NCI-H2029 treated with DMSO at 0.1 percent for 48 hours (cell line): ENCODE measurements at places on chromosomes 7 and 10.

GRCh38 chr7:151038951-151039849 is 9.1 kb upstream of the ASIC3 start:
- no peak for DNase-seq

- no peak for DNase-seq
These were observed 91.4 kb upstream of the NPVF start for GRCh38 chr7:25319707-25320106.

GRCh38 chr7:118762451-118762850 is 537.9 kb downstream of the ANKRD7 start:
- no peak for DNase-seq

DNA sequence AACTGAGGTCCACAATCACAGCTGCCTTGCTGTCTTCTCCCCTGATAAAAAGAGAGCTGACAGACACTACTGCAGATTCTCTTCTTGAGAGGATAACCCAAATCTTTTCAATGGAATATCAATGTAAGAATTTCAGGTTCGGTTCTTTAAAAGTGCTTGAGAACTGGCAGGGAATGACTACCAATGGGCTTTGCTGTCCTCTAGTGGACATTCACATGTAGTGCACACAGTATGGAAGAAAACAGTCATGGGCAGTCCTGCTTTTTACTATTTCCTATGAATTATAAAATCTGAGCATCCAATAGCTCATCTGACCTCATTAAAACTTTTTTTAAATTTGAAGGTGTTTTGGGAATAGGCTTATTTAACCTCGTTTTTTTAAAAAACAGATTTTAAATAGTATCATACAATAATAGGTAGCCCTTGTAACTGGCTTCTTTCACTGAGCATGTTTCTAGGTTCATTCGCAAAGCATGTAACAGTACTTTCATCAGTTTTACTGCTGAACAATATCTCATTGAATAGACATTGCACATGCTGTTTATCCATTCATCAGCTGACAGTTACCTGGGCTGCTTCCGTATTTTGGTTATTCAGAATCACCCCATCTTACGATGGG is 18.3 kb downstream of the FZD9 start:
- DNase-seq: peak; percentile 44

- DNase-seq: no peak
These were observed 114.6 kb downstream of the DNAJC1 start for GRCh38 chr10:21888959-21889358.

- DNase-seq: no peak
These were observed 19.1 kb upstream of the OTUD1 start for GRCh38 chr10:23419655-23420329.

GRCh38 chr10:86523348-86523747 is 1.8 kb upstream of the WAPL start:
- no peak for DNase-seq

- no peak for DNase-seq
These were observed 542.4 kb upstream of the GALNT17 start for GRCh38 chr7:70589590-70589989.

- DNase-seq: no peak
These were observed at the start of gene PLCE1 for GRCh38 chr10:93993782-93994437. TSS of gene PLCE1 (plus strand) at chr10:93993931. CDS start at chr10:94031047, 37,116 bp downstream.

GRCh38 chr7:155357573-155358041 is 59.9 kb downstream of the INSIG1 start:
- DNase-seq: no peak

DNA sequence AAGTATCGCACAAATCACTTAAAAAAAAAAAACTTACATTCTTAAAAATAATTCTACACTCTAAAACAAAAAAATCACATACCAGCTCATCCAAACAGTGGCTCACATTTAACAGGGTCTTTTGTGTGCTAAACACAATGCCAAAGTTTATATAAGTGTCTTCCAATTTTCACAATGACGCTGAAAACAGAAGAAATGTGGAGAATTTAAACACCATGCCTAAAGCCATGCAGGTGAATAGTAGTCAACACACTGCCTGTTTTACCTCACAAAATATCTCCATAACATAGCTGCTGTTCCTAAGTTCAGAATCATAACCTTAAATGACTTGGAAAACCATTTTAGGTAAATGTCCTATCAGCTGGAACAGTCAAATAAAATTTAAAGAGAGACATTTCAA is 55.0 kb downstream of the GRB10 start:
- no peak for DNase-seq

DNA sequence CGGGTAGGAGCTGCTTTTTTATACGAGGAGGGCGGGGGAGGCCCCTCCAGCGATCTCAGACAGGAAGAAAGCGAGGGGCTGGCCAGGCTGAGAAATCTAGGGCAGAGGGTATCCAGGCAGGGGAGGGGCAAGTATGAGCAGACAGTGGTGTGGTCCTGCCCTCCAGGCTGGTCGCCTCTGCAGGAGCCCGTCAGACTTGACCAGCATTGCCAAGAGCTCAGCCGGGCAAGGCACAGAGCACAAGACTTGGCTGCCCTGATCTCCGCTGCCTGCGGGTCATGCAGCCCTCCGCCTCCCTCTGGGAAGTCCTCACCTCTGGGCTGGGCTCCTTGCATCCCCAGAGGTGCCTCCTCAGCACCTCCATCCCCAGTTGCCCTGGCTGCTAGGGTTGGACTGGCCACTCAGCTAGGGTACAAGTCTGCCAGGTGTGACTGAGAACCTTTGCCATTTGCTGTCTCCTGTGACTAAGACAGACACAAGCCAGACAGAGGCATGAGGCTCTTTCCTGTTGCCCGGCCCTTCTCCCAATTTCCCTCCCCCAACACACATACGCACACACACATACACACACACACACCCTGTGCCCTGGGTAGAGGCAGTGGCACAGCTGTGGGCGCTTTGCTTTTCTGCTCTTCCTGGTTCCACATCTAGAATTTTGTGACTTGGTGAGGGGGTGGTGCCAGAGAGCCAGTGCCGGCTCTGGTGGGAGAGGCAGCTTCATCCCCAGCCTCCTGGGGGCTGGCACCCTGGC is 59.1 kb upstream of the PPIF start:
- no peak for DNase-seq

- DNase-seq: no peak
These were observed 22.3 kb downstream of the BZW2 start for GRCh38 chr7:16668049-16668858.

DNA sequence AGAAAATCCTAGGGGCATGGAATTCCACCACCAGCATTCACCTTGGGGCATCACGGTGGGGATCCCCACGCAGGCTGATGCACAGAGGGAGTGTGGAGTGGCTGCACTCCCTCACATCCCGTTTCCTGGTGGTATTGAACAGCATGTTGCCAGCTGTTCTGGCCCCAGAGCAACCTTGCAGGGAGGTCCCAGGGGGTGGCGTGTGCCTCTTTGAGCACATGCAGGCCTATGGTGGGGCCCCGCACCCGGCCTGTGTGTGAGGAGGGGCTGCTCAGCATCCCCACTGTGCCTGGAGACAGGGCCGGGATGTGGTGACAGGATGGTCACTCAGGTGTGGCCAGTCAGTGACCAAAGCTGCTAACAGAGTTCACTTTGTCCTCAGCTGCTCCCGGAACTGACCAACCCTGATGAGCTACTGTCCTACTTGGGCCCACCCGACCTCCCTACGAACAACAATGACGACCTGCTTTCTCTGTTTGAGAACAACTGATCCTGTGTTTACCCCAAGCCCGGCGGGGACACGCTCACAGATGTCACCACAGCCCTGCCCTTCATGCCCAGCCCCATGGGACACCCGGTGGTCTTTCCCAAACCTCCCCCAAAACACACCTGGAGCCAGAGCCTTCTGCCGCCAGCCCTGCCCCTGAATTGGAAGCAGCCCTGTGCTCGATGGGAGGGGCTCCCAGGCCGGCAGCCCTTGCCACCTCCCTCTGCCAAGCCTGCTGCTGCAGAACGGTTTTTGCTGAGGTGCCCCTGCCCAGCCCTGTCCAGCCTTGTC is 18.7 kb downstream of the ZMIZ2 start:
- no peak for DNase-seq

- DNase-seq: no peak
These were observed 80.8 kb downstream of the SEC23IP start for GRCh38 chr10:119973281-119973680.

- DNase-seq: no peak
These were observed 30.6 kb upstream of the WDFY4 start for GRCh38 chr10:48653944-48654698.

- peak; percentile 86 for DNase-seq
These were observed 10.4 kb downstream of the RAPGEF5 start for GRCh38 chr7:22346383-22347107.
